Gastroesophageal sphincter (tissue), 4 donors: ENCODE measurements at places on chromosomes 5 and 9. TPM values are rescaled to one million over a fixed set of nuclear protein-coding genes. Genes with fewer than 3 reads are reported as not detected.
A peak's percentile ranks its signal among the peaks of the same experiment; 100 is the strongest.

DNA sequence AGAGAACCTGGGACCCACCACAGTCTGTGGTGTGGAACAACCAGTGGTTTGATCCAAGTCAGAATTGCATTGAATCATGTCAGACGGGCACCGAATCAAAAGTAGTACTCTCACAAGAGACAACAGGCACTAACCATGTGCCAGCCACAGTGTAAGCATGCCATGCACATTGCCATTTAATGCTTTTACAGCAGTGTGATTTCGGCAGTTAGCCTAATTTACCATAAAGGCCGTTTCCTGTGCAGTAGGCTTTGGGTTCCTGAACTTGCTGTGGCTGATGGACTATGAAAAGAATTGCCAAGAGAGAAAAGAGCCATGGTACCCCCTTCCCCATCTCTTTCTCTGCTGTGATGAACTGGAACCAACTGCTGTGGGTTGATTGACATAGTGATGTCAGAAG is 540.6 kb downstream of the EBF1 start:
- ATAC-seq: no peak

- ATAC-seq: no peak
Measured at GRCh38 chr5:36658038-36658756, 51.8 kb downstream of the SLC1A3 start.

DNA sequence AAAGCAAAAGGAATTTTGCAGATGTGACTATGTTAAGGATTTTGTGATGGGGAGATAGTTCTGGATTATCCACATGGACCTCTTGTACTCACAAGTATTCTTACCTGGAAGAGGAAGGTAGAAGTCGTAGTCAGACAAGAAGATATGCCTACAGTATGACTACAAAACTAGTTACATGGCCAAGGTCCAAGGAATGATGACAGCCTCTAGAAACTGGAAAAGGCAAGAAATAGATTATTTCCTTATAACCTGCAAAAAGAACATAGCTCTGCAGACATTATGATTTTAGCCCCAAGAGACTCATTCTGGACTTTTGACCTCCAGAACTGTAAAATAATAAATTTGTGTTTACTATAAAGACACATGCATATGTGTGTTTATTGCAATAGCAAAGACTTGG is 226.9 kb downstream of the FER start:
- no peak for ATAC-seq

GRCh38 chr5:2149195-2149539 is 266.4 kb upstream of the IRX4 start:
- no peak for ATAC-seq

- peak; percentile 36 for ATAC-seq
Measured at GRCh38 chr5:113213551-113214425, 221.0 kb downstream of the TSSK1B start.

DNA sequence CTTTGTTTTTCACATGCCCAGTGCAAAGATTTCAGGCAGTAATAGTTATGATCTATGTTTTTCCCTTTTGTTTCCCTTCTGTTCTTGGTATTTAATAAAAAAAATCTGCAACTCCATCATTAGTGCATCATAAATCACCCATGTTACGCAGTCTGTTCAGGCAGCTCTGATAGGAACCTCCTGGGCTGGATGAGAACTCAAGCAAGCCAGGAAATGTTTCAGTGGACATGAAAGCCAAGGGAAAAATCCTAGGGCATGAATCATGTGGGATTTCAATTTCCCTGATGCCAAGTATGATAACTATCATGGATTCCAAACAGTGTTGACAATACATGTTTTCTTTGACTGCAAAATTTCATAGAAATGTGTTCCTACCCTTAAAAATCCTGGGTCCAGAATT is 119.7 kb upstream of the TARS1 start:
- peak; percentile 90 for ATAC-seq

NDUFB6 gene
- total RNA-seq: 47.3 TPM

ITK gene
- 0.52 TPM for total RNA-seq
